GM23248 (cell line): ENCODE measurements at places on chromosomes 7 and 10. TPM values are rescaled to one million over a fixed set of nuclear protein-coding genes. Genes with fewer than 3 reads are reported as not detected.

- no peak for DNase-seq
Observed at GRCh38 chr7:92823042-92823441, 13.3 kb downstream of the CDK6 start.

GRCh38 chr7:136183981-136184380, 206.8 kb upstream of the MTPN start:
- DNase-seq, result peak; percentile 13

DNA sequence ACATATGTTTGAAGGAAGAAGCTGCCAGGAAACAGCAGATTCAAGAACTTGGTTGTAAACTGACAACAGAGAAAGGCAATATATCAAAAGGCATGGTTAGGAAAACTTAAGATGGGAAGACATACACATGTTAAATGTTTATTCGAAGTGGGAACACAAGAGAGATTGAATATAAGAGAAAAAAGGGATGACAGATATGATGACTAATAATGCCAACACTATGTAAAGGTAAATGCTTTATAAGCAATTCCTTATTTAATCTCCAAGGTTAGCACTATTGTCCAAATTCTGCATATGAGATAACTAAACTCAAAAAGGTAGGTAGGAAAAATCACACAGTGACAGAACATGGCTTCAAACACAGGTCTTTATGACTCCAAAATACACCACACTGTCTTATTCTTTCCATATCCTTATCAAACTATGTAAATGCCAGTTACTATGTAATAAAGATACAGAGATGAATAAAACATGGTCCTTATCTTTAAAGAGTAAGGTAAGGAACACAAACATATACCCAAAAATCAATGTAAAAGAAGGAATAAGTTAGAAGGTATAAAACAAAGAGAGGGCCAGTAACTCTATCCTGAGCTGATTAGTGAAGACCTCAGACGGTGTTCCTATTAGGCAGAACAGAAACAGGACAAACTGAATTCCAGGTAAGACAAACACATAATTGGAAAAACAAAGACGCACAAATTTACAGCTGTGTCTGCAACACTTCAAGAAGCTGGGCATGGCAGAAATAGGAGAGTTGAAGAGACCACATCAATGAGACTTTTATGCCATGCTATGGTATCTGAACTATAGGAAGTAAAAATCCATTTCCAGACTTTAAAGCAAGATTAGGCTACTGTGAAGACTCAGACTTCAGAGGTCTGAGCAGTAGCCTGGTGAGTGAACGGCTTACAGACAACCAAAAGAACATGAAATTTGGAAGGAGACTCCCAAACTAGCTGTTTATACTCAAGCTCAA, 56.1 kb downstream of the ABI1 start:
- no peak for DNase-seq

NUTM2A gene
- 0.11 and 1.0 TPM in 2 replicates for total RNA-seq

CTNNA3 gene
- not detected in 2 replicates for total RNA-seq

OR2A5 gene
- total RNA-seq, result not detected in 2 replicates

GRCh38 chr10:99775850-99776249, 6.6 kb upstream of the ABCC2 start:
- peak; percentile 92 for DNase-seq

GATA3 gene
- total RNA-seq, result not detected in 2 replicates

ADIRF gene
- total RNA-seq, result 17.6 and 34.1 TPM in 2 replicates

DNA sequence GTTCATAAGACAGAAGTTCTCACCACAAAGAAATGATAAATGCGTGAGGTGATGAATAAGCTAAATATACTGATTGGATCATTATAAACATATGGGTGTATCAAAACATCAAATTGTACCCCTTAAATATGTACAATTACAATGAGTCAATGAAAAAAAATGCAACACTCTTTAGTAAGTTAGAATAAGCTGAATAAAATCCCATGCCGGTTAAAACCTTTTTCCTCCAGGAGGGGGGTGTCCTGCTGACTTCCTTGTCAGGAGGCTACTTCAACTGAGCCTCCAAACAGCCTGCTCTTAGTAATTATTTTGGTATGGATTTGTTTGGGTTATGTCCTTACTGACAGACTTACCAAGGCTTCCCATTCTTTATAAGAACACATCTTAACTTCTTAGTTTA, 649.1 kb downstream of the INHBA start:
- DNase-seq, result peak; percentile 49

DNA sequence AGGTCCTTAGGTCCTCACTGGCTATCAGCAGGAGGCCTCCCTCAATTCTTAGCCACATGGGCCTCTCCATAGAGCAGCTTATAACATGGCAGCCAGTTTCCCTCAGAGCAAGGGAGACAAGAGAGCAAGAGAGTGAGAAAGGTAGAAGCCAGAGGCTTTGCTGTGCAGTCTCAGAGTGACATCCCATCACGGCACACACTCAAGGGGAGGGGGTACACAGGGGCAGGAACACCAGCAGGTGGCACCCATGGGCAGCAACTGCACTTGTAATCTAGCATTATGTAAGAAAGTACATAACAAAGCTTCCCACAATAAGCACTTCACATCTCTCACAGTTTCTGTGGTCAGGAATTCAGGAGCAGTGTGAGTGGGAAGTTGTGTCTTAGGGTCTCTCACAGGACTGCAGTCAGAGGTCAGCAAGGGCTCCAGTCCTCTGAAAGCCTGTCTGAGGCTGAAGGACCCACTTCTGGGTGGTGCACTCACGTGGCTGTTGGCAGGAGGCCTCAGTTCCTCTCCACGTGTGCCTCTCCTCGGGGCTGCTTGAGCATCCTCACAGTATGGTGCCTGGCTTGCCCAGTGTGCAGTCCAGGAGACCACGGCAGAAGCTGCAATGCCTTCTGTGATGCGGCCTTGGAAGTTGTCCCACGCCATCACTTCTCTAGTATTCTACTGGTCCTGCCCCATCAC, 159.4 kb downstream of the OAT start:
- no peak for DNase-seq

- DNase-seq, result peak; percentile 36
Observed at GRCh38 chr10:7626283-7626682, 40.5 kb downstream of the ITIH5 start.

- no peak for DNase-seq
Observed at GRCh38 chr10:13390604-13391522, 42.8 kb upstream of the SEPHS1 start.

GRCh38 chr10:6694447-6695140, 114.5 kb upstream of the PRKCQ start:
- DNase-seq, result peak; percentile 52

- DNase-seq, result no peak
Observed at GRCh38 chr10:11255796-11256444, 238.2 kb downstream of the CELF2 start.

- no peak for DNase-seq
Observed at GRCh38 chr10:13734151-13734550, 147.4 kb downstream of the PRPF18 start.

DNA sequence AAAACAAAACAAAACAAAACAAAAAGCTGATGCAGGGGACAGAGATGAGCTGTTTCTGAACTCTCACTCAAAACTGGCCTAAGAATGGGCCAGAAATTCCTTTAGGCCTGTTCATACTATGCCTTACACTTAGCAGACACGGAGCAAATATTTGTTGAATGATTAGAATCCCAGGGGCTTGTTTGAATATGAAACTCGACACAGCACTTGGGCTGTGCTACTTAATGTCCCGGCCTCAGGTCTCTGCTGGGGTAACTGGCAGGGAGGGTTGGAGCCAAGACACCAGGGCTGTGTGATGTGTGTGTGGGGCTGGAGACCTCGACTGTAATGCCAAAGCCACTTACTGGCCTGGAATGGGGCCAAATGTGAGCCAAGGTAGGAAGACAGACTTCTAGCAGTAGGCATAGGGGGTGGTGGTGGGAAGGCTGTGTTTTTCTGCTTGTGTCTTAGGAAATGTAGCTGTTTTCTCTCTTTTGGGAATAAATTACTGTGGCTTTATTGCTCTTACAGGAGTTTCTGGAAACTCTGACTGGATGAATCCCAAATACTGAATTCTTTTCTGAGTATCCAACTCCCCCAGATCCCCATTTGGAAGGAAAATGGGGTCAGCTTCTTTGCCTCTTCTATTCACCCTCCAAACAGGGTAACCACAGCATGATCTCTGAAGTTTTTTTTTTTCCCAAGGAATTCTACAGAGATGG, 66.7 kb downstream of the EMX2 start:
- DNase-seq, result peak; percentile 96

DNA sequence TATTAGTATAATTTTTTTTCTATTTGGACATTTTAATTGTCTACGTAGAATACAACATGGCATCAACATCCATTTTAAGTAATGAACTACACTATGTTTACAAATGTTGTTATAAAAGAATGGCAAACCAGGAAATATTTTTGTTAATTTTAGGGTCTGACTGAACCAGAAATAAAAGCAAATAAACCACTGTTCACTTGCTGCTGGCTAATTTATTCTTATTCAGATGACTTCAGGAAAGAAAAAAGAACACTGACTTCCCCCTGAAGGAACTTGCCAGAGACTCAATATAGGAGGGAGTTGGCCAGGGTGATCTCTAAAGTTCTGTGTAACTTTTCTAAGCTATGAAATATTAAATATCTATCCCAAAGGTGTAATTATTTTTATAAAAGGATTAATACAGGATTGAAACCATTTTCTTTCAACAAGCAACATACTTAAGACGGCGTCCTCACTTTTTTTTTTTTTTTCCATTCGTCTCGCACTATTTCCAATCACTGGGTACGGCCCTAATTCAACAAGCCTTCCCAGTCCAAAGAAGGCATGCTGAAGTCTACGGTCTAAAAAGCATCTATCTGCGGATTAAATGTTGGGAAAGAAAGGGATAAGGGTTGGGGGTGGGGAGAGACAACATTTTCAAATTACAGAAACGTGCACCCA, 1.2 kb downstream of the USP6NL start:
- peak; percentile 19 for DNase-seq

GPC2 gene
- 0.22 and 1.0 TPM in 2 replicates for total RNA-seq

LGI1 gene
- total RNA-seq, result not detected in 2 replicates

DNA sequence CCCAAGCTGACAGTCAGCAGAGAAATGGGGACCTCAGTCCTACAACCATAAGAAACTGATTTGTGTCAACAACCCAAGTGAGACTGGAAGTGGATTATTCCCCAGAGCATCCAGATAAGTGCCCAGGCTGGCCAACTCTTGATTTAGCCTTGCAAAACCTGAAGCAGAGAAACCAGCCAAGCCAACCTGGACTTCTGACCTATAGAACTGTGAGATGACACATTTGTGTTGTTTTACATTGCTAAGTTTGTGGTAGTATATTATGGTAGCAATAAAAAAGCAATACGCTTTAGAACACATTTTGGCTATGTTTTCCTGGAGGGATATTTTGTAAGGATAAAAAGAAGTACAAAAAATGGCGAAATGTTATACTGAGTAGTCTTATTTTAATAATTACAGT, 19.7 kb upstream of the CCDC6 start:
- DNase-seq, result no peak

DNA sequence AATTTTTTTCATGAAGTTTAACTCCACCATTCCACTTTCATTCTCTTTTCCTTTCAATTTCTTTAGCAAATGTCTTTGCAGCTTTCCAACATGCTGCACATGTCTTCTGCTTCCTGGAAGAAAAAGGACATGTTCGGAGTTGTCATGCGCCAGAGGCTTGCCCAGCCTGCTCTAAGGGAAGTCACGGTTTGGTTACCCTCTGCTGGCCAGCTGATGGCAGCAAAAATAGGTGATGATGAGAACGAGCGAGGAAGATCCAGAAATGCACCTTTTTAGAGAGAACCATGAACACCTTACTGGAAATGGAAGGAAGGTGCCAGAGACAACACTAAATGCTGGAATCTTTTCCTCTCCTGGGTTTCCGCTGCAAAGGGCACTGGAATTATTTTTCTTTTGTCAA, 4.9 kb upstream of the ZSCAN21 start:
- no peak for DNase-seq

DNA sequence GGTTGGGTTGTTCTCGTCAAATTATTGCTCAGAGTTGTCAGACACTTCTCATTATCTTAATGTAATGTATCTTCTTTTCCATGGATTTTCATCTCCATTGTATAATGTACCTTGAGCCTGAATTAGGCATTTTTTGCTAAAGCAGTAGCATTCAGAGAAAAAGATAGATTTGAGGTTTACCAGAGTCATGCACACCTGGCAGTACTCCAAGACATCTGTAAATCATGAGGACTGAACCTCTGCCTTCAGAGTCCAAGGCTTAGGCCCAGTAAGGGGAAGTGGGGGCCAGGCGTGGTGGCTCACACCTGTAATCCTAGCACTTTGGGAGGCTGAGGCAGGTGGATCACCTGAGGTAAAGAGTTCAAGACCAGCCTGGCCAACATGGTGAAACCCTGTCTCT, 624.3 kb upstream of the MBL2 start:
- no peak for DNase-seq

DNA sequence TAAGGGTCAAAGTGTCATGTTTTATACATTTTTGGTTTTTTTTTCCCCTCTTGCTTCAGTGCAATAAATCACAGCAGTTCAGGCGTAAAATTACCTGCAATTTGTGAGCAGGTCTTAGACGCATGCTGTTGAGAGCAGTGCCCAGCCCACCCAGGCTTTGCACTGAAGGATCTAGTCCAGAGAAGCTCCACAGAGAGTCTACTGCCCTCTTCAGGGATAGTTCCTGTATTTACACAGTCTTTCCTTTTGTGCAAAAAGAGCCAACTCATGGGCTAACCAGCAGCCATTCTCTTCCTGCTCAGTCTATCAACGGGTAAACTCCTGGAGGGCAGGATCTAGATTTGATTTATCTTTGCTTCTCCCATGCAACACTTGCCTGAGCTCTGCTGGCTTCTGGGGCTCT, 82.2 kb upstream of the NAMPT start:
- DNase-seq, result peak; percentile 58

DNA sequence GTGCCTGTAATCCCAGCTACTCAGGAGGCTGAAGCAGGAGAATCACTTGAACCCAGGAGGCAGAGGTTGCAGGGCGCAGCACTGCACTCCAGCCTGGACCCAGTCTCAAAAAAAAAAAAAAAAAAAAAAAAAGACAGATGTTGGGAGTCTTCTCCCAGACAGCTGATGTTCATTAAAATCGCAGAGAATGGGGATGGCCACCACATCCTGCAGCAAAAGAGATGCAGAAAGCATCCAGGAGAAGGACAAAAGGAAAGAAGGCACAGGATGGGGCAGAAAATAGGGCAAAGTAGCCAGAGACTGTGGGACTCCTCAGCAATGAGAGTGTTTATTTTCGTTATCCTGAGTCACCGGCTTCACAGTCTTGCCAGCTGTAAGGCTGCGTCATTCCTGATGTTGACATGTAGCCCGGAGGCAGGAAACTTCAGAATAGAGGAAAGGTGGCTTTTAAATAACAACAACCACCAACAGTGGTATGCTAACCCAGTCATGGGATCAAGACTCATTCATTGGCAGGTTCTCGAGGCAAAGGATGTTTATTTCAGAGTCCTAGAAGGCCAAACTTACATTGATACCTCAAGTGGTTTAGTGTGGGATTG, 149.5 kb upstream of the SVIL start:
- DNase-seq, result peak; percentile 99

DNA sequence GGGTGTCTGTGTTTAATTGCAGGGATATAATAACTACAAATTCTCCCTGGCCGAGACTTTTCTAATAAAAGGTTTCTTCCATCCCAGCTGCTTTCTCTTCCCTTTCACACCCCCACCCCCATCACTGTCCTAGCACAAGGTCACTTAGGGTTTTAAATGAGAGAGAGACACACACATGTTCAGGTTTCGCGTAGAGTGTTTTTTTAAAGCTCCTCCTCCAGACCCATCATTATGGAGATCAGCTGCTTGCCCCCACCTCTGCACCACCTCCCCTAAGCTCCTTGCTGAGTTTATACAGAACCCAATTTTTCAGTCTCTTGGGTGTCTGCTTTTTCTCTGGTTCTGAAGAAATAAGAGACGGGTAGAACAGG, 18.6 kb downstream of the LRMDA start:
- DNase-seq, result no peak
